ENCODE measurements at places on chromosomes 16 and 17. TPM values are rescaled to one million over a fixed set of nuclear protein-coding genes. Genes with fewer than 3 reads are reported as not detected.

CACNA1H gene
- under 0.01 TPM for total RNA-seq

WNK4 gene
- 0.09 TPM for total RNA-seq

TEX14 gene
- under 0.01 TPM for total RNA-seq

ENDOV gene
- 25.6 TPM for total RNA-seq

MYL11 gene
- not detected for total RNA-seq

SBK1 gene
- not detected for total RNA-seq

STXBP4 gene
- 5.4 TPM for total RNA-seq

DYNLRB2 gene
- total RNA-seq, result 0.32 TPM

PCGF2 gene
- 5.3 TPM for total RNA-seq

ZNF624 gene
- 4.2 TPM for total RNA-seq

MT1G gene
- total RNA-seq, result not detected

SNX11 gene
- total RNA-seq, result 9.5 TPM

C17orf50 gene
- total RNA-seq, result not detected

KCTD19 gene
- not detected for total RNA-seq

SYNGR3 gene
- 2.7 TPM for total RNA-seq

NXPH3 gene
- 0.17 TPM for total RNA-seq

KRTAP2-2 gene
- total RNA-seq, result not detected

AOC2 gene
- total RNA-seq, result 0.32 TPM

TAF1C gene
- total RNA-seq, result 14.4 TPM

CD300C gene
- not detected for total RNA-seq

NPIPA5 gene
- total RNA-seq, result 2.3 TPM

TMC8 gene
- not detected for total RNA-seq

TOM1L1 gene
- 7.1 TPM for total RNA-seq

FBXL16 gene
- total RNA-seq, result under 0.01 TPM

CEP20 gene
- total RNA-seq, result 24.3 TPM

DLX3 gene
- not detected for total RNA-seq

CORO7 gene
- total RNA-seq, result 16.6 TPM

ANKFN1 gene
- not detected for total RNA-seq

SOST gene
- total RNA-seq, result not detected

SMARCE1 gene
- 93.0 TPM for total RNA-seq

TOP2A gene
- total RNA-seq, result 1.7 TPM

CMC2 gene
- total RNA-seq, result 31.3 TPM

ACACA gene
- 47.0 TPM for total RNA-seq

SPIRE2 gene
- 1.6 TPM for total RNA-seq

ACAP1 gene
- total RNA-seq, result 3.3 TPM

HBA1 gene
- not detected for total RNA-seq

GRIN2A gene
- total RNA-seq, result 0.32 TPM

SLC13A2 gene
- not detected for total RNA-seq

IGF2BP1 gene
- total RNA-seq, result 2.5 TPM

KRTAP9-8 gene
- total RNA-seq, result not detected

C16orf54 gene
- not detected for total RNA-seq

NPTX1 gene
- 37.2 TPM for total RNA-seq

HBQ1 gene
- total RNA-seq, result not detected

TBC1D3C gene
- not detected for total RNA-seq

CYBA gene
- total RNA-seq, result 192 TPM

TBC1D28 gene
- total RNA-seq, result not detected
